Hepatic stellate cell (primary cell): ENCODE measurements at places on chromosomes 1 and 21.

DNA sequence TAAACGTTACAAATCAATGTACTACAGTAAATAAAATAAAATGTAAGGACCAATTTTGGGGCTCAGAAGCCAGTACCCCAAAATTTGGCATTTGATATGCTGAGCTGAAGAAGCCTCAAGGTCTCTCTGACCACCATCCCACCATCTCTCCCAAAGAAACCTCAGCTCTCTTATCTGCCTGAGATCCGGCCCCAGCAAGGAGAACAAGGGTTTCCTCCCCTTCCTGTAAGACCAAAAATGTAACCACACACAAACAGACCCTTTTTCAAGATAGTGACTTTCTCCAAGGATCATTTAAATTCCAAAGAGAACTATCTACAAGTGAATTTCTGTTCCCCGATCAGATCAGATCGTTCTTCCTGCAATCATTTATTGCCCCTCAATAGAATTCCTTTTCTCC lies 68.1 kb upstream of the SLC45A1 start:
- no peak for DNase-seq

- no peak for DNase-seq
These were observed 5.6 kb upstream of the CENPS start for GRCh38 chr1:10424651-10425050.

- no peak for DNase-seq
These were observed 12.9 kb upstream of the HIVEP3 start for GRCh38 chr1:41931578-41931977.

DNA sequence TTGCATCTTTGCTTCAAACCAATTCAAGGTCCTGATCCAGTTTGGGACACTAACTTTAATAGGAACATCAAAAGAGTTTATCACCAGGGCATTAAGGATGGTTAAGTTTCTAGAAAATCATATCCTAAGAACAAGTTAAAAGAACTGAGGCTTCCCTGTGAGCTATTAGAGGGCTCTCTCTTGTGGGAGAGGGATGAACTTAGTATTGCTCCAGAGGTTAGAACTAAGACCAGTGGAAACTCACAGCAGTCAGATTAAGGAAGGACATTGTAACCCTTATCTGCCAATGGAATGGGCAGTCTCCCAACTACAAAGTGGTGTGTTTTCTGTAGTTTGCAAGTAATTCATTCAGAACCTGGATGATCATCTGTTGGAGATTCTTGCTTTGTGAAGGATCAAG lies 36.8 kb downstream of the UBE2U start:
- no peak for DNase-seq

GRCh38 chr21:28865488-28866186 lies 127.0 kb downstream of the LTN1 start:
- no peak for DNase-seq

GRCh38 chr1:7292714-7293419 lies 478.2 kb upstream of the VAMP3 start:
- DNase-seq = no peak

- DNase-seq = no peak
These were observed 68.5 kb downstream of the RGS2 start for GRCh38 chr1:192877283-192877886.

DNA sequence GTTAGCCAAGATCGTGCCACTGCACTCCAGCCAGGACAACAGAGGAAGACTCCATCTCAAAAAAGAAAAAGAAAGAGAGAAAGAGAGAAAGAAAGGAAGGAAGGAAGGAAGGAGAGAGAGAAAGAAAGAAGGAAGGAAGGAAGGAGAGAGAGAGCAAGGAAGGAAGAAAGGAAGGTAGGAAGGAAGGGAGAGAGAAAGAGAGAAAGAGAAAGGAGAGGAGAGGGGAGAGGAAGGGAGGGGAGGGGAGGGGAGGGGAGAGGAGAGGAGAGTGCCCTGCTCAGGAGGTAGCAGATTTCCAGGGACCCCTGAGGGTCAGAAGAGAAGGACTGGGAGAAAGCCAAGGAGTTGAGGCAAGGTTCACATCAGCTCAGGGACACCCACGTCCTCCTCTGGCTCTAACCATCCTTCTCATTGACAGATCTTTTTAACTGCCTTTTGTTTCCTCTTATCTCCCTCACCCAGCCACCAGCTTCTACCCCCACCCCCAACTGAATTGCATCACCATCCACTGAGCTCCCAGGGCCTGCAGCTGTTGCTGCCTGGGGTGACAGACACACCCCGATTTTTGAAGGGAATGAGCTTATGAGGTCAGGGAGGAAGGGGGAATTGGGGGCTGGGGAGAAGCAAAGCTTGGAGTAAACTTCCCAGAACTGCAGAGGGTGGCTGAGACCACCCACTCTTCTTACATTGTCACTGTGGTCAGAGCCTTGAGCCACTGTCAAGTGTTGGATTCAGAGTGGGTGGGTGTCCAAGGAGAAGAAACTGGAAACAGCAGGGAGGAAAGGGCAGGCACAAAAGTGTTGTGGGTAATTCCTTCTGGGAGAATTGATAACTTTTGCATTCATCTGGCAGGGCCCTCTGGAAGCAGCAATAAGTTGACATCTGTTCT lies 91.6 kb downstream of the GLUL start:
- DNase-seq = no peak

DNA sequence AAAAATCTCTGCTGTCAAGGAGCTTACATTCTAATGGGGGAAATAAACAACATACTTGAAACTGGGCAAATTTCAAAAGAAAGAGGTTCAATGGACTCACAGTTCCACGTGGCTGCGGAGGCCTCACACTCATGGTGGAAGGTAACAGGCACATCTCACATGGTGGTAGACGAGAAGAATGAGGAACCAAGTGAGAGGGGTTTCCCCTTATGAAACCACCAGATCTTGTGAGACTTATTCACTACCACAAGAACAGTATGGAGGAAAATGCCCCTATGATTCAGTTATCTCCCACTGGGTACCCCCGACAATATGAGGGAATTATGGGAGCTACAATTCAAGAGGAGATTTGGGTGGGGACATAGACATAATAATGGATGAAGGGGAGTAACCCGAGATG lies 226.4 kb downstream of the ZP4 start:
- no peak for DNase-seq

GRCh38 chr21:24197923-24198322 lies 1409.4 kb downstream of the MRPL39 start:
- no peak for DNase-seq

DNA sequence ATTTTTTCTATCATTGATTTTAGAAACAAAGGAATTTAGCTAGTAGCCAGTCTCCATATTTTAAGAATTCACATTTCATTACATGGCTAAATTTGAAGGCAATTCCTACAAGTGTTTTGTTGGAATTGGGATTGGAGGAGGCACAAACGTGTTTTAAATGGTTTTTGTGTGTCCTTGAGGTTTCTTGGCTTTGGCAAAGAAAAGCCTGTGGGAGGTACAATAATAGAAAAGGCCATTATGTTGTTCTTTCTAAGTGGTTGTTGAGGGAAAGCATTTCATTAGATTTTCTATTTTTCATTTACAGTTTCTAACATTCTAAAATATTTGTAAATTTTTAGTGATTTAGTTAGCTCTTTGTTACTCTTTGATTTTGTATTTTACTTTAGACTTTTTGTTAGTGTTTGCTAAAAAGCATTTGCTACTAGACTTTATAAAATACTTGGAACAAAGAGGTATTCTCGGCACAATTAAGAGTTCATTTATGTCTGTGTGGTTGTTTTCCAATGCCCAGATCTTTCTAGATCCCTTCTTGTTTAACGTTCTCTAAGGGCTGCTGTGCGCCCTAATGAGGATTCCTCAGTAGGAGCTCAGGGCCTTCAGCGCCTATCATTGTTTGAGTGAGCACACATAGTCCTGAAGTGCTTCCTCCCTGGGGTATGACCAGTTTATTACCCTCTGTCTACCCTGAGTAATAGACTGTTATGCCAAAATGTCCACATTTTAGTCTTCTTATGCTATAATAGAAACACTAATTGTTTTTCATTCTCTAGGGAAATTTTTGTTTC lies 70.0 kb upstream of the KIAA1614 start:
- no peak for DNase-seq

DNA sequence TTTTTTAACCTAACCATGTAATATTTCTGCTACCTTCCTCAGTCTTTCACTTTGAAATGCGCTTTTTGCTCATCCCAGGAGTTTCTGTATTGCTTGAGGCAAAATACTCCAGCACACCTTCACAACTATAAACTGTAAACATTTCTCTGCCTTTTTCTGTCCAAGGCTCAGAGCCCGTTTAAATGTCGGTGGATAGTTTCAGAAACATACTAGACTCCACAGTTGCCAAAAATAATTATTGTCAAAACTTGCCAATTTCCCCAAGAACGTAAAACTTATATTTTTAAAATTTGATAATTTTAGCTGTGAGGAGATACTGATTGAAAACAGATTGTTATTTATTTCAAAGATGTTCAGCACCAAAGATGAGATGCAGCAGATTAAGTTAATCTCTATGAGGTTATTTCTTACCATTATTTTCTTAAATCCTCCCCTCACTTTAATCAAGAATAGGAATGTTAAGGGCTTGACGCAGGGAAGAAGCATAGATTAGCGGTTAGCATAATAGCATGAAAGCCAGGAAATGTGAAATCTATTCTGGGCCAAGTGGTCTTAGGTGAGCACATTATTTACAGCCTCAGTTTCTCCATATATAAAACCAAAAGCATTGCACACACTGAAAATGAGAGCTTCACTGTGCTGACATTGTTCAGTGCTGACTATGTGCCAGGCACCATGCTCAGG lies 91.5 kb upstream of the ESRRG start:
- DNase-seq = no peak
